ENCODE measurements at places on chromosomes 12 and 14.

DNA sequence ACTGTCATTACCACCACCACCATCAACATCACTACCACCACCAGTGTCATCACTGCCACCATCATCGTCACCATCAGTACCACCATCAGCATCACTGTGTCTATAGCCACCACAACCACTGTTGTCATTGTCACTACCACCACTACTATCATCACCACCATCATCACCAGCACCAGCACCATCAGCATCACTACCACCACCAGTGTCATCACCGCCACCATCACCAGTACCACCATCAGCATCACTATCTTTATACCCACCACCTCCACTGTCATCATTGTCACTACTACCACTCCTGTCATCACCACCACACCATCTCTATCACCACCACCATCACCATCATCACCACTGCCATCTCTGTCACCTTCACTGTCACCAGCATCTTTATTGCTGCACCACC lies 60.6 kb downstream of the BEGAIN start:
- DNase-seq: no peak

- DNase-seq: no peak
Observed at GRCh38 chr12:92601680-92602079, 101.1 kb upstream of the PLEKHG7 start.

DNA sequence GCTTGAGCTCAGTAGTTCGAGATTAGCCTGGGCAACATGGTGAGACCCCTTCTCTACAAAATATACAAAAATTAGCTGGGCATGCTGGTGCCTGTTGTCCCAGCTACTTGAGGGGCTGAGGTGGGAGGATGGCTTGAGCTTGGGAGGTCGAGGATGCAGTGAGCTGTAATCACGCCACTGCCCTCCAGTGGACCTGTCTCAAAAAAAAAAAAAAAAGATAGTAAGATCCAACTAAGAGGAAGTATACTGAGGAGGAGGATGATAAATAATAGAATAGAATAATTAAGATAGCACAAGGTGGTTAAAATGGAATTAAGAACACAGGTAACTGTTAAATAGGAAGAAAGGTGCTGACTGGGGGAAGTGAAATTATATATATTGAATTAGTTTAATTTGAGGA lies 37.0 kb upstream of the BAZ1A start:
- no peak for DNase-seq

- DNase-seq: no peak
Observed at GRCh38 chr12:9991876-9992275, 7.0 kb downstream of the CLEC1B start.

GRCh38 chr12:131030472-131031328 lies 77.0 kb downstream of the ADGRD1 start:
- DNase-seq: no peak

DNA sequence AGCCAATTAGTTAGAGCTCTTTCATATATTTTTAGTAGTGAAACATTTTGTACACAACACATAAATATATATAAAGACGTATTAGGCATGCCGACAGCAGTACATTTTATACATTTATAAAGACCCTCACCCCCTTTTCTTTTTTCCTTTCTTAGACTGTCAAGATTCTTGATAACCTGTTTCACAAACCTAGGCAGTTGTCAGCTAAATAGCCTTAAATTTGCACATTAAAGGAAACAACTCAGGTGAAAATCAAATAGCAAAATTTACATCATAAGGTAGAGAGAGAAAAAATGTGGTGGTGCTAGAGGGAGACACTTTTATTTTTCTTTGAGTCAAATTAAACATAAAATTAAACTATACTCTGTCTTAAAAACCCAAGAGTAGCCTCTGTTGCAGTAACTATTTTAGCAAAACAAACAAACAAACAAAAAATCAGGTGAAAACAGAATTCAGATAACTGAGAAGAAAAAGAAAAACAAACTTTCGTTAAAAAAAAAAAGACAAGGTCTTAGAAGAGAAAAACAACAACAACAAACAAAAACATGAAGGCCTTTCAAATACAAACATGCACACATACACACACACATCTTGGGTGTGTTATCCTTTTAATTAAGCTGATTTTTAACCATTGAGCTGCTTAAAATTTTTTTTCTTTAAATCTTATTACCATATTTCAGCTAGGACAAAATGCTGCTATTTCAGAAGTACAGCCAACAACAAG lies 23.1 kb upstream of the SLC7A8 start:
- DNase-seq: no peak

GRCh38 chr12:103102225-103102744 lies 144.8 kb downstream of the ASCL1 start:
- no peak for DNase-seq

GRCh38 chr14:33332497-33332896 lies 393.8 kb downstream of the NPAS3 start:
- no peak for DNase-seq

DNA sequence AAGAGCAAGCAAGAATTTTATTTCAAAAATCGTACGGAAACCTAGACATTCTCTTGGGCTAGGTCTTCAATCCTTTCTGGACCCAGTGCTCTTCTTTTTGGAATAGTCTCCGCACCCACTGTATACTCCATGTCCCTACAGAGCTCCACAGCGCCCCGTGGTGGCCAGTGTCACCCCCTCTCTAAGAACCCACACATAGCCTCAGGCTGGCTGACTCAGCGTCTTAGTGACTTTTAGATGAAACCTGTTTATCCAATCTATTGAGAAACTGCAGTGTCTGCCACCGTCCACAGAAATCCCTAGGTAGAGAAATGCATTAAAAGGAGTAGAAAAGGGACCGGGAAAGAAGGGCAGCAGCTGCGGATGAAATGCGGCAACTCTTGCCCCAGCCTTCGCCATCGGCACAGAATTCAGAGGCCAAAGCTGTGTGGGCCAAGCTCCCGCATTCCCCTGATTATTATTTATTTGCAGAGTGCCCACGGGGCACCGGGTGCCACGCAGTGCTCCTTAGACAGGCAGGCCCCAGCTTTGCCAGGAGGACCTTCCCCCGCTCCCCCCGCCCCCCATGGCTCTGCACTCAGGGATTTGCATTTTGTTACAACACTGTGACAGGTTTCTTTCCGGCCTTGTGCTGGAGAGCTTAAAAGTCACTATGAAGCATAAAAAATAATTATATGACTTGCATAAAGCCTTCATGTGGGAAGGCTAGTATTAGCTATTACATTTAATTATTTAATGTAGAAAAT lies 170.1 kb upstream of the FKBP4 start:
- DNase-seq: no peak

DNA sequence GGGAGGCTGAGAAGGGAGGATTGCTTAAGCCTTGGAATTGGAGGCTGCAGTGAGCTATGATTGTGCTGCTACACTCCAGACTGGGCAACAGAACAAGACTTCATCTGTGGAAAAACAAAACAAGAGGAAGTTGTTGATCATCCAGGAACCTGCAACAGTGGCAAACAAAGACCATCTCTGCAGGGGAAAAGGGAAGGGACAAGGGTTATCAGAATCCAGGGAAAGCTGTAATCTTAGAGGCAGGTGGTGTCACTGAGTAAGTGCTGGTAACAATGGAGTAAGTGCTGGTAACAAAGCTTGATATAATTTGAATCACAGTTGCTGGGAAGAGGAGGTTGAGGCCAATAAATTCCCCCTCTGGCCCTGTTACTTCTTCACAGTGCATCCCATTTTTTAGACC lies 27.5 kb upstream of the DCN start:
- DNase-seq: peak; percentile 6

DNA sequence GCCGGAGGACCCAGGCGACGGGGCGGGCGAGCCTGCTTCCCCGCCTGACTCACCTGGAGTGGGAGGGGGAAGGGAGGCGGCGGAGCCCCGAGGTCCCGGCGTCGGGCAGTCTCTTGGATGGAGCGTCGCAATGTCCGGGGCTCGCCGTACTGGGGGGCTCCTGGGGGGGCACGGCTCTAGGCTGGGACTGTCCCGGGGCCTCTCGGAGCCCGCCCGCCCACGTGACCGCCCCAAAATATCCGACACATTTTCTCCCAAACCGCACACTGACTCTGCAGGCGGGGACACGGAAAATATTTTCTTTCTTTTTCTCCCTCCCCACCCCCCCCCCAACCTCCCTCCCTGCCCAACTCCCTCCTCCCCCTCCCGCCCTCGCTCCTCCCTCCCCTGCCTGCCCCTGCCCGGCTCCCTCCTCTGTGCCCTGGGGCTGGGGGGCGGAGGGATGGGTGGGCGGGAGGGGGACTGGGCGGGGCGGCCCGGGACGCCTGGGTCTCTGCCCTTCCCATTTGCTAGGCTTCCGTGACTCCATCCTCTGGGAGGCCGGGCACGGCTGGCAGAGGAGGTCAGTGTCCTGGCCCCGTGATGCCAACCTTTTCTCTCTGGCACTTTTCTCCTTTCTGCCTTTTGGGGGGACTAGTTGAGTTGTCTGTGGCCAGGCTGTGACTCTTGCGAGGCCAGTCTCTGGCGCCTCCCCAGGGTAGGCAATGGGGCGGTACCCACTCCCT lies at the start of gene RARG:
RARG (minus strand) TSS at position 289 of the 725 bp plus-strand sequence. CDS start 4,664 bp downstream, outside the sequence.
- peak; percentile 43 for DNase-seq

DNA sequence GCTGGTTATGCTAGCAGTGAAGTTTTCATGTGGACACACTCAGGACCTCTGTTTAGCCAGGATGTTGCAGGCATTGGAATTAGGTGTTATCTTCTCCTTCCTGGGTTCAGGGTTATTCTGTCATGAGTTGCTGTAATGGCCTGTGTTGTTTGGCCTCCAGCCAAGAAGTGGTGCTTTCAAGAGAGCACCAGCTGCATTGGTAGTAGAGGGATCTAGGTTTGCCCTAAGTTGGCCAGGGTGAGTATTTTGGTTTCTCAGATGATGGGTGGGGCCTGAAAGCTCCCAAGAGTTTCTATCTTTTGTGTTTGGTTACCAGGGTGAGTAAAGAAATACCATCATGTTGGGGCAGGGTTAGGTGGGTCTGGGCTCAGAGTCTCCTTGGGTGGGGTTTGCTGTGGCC lies 2.7 kb upstream of the GZMH start:
- DNase-seq: no peak

DNA sequence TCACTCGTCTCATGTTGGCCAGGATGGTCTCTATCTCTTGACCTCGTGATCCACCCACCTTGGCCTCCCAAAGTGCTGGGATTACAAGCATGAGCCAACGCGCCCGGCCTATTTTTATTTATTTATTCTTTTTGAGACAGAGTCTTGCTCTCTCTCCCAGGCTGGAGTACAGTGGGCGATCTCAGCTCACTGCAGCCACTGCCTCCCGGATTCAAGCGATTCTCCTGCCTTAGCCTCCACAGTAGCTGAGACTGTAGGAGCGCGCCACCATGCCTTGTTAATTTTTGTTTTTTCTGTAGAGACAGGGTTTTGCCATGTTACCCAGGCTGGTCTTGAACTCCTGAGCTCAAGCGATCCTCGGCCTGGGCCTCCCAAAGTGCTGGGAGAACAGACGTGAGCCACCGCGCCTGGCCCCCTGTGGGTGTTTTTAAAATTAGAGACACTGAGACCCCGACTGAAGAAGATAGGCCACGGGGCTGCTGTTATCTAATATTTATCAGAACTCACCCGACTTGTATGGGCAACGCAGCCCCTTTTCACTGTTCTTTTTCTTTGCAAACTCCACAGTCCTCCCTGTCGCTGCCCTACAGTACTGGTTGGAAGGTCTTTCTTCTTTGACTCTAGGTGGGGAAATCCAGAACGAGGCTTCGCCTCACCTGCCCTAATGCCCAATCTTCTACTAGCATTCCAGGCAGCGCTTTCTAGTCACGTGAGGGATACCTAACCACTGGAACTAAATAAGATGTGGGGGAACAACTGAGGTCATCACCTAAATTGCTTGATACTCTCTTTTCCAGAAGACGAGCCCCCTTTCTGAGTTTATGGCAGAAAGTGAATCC lies 1.4 kb upstream of the GABARAPL1 start:
- no peak for DNase-seq

DNA sequence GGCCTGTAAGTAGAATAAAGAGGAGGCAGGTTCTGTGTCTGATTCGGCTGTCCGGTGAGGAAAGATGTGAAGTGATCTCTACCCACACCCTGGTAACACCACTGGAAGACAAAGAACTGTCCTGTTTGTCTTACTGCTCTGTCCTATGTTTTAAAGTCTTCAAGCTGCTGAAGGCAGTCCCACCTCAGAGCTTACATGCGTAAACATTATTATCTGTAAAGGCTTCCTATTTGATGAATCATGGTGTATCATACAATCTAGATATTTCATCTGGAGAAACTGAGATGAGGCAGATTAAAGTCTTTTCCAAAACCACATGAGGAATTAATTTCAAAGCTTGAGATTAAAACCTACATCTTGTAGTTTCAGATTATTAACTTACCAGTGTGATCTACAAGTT lies 427.6 kb downstream of the ZFP36L1 start:
- DNase-seq: no peak

All from NCI-H146 (cell line).